ENCODE measurements at places on chromosomes 16 and 17. TPM values are rescaled to one million over a fixed set of nuclear protein-coding genes. Genes with fewer than 3 reads are reported as not detected.

Gene PLLP
- total RNA-seq: not detected

Gene PRSS33
- total RNA-seq: not detected

- DNase-seq: no peak
Observed at GRCh38 chr17:35265566-35266141, 22.8 kb downstream of the SLFN5 start.

GRCh38 chr16:1526608-1527555 lies 6.6 kb upstream of the TMEM204 start:
- no peak for DNase-seq

Gene CA5A
- not detected for total RNA-seq

GRCh38 chr16:89410794-89411309 lies 79.5 kb downstream of the ANKRD11 start:
- peak; percentile 66 for DNase-seq

DNA sequence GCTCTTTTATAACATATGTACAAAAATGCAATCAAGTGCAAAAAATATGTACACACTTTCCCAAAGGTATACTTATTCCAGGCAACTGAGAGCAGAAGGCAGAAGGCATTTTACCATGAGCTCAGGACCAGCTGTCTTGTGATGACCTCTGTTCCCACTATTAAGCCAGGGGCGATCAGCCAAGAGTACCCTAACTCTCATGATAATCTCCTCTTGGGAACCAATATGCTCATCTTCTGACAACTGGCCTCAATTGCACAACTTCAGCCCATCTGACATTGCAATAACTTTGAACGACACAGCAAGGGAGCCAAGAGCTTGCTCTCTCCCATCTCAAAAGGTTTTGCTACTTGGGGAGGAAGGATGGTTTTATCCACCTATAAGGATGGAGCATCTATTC lies 471.9 kb downstream of the HS3ST3B1 start:
- DNase-seq: no peak

- no peak for DNase-seq
Observed at GRCh38 chr16:11278681-11279628, 2.2 kb downstream of the PRM1 start.

DNA sequence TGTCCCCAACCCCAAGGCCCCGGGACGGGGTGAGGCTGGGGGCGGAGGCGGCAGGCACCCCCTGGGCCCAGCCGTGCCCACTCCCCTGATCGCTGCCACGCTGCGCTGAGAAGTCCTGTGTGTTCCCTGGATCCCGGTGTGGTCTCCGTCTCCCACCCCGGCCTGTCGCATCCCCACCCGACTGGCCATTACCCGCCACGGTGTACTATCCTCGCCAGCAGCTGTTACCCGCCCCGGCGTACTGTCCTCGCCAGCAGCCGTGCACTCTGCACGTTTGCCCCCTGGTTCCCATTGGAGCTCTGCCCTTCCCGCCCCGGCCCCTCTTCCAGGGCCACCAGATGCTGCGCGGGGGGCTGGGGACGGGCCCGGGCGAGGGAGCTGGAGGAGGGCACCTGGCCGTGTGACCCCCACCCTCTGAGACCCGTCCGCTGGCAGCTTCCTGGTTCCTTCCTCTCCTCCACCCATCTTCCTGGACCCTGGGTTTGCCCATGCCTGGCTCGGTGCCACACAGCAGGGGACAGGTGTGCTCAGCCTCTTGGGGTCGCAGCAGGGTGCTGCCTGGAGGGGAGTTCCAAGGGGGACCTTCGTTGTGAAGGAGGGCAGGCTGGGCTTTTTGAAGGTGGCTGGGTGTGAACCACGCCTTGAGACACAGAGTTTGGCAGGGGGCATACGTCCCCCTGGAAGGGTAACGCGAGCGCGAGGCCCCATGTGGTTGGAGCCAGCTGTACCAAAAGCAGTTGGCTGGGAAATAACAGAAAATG lies 19.7 kb downstream of the BAHCC1 start:
- DNase-seq: no peak

Gene CMTM3
- total RNA-seq: 13.6 TPM

DNA sequence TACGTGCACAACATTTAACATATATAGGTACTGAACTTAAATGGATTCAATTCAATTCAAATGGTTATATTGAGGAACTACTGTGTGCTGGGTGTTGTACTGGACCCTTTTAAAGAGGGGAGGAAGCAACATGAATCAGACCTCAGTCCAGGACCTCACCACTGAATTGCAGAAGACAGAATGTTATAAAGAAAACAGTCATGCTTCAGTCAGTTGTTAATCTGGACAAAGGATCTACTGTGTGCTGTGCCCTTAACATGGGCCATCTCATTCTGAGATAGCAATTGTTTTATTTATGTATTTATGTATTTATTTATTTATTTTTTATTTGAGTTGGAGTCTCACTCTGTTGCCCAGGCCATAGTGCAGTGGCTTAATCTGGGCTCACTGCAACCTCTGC lies 240.1 kb downstream of the HAPSTR1 start:
- DNase-seq: no peak

Gene KRT14
- not detected for total RNA-seq

Gene ZFP3
- total RNA-seq: 0.41 TPM

Gene HAPSTR1
- total RNA-seq: 91.1 TPM

DNA sequence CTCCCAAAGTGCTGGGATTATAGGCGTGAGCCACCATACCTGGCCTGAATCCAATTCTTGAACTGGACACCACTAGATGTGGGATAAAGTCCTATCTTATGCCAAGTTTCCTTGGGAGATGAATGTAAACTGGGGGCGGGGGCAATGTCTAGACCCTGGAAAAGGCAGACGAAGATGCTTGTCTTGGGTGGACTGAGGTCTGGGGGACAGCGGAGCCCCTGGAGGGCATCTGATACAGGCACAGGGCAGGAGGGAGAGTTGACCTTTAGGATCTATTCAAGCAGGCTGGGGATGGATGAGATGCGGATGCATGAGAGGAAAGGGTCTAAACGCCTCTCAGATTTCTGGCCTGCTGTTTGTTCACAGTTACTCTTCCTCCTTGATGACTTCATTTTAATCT lies 11.7 kb downstream of the C1QTNF1 start:
- no peak for DNase-seq

Gene HID1
- 0.16 TPM for total RNA-seq

DNA sequence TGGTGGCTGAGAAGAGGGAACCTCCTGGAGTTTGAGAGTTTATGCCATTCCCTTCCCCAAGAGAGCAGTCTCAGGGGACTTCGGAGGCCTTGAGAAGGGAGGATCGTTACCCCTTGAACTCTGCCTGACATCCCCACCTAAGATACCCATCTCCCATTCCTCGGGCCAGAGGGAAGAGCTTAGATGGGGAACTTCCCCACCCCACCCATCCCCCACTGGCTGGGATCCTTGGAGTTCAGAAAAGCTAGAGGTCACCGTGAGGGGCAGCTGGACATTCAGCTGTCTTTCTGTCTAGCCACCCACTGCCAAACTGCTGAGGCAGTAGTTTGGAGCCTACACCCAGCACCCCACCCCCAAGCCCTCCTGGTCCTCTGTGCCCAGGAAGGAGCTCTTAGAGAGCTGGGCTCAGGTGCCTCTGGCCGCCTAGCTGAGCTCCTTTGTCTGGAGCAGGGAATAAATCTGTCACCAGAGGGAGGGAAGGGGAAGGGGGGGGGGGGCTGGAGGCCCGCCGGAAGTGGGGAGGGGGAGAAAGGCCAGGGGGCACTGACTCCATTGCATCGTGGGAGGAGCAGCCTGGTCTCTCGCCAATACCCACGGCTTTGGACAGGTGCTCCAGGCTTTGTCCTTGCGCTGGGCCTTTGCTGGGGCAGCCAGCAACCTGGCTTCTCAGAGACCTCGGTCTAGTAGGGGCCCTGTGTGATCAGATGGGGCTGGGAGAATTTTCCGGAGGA lies 1.0 kb downstream of the HSD11B2 start:
- no peak for DNase-seq

DNA sequence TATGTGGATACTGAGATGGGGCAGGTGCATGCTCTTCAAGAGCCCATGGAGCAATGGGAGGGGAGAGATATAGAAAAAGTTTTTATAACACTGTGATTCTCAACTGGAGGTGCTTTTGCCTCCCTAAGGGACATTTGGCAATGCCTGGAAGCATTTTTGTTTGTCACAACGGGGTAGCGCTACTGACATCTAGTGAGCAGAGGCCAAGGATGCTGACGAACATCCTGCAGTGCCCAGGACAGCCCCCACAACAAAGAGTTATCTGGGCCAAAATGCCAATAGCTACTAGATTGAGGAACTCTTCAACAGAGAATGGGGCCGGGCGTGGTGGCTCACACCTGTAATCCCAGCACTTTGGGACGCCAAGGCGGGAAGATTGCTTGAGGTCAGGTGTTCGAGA lies 67.2 kb upstream of the CLEC3A start:
- DNase-seq: no peak

DNA sequence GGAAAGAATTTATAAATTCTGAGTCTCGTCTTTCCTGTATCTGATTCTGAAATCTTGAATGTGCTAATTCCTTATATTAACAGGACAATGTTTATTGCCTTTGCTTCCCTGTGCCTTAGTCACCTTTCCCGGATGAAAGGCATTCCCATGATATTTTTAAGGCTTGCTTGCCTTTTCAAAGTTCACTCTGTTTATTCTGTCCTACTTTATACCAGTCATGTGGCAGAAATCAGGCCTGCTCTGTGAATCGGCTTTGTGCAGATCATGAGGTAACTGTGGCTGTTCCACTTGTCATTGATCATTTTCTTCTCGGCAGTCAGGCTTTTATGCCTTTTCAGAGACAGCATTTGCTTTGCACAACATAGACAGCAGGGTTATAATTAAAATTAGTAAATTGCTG lies 28.8 kb upstream of the ABCC11 start:
- DNase-seq: peak; percentile 39

DNA sequence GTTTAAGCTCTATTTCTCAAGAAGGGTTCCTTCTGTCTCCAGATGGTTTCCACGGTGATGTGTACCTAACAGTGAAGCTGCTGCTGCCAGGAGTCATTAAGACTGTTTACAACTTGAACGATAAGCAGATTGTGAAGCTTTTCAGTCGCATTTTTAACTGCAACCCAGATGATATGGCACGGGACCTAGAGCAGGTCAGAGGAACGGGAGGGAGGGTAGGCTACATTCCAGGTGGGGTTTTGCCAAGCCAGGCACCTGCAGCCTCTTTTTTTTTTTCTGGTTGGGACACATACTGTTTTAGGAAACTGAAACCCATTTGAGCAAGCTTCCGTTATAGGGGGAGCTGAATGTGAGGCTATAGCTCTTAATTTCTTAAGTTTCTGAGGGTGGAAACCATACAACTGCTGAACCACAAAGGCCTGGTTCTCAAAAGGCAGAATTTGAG lies 10.6 kb downstream of the LIG3 start:
- DNase-seq: no peak

GRCh38 chr17:2398655-2399571 lies 1.9 kb downstream of the MNT start:
- peak; percentile 79 for DNase-seq

- DNase-seq: no peak
Observed at GRCh38 chr17:40916366-40916765, 21.1 kb downstream of the KRT23 start.

Gene DOK4
- total RNA-seq: 5.6 TPM

Gene TRPV2
- not detected for total RNA-seq
